ENCODE measurements at places on chromosomes 4 and X.
A peak's percentile ranks its signal among the peaks of the same experiment; 100 is the strongest.

DNA sequence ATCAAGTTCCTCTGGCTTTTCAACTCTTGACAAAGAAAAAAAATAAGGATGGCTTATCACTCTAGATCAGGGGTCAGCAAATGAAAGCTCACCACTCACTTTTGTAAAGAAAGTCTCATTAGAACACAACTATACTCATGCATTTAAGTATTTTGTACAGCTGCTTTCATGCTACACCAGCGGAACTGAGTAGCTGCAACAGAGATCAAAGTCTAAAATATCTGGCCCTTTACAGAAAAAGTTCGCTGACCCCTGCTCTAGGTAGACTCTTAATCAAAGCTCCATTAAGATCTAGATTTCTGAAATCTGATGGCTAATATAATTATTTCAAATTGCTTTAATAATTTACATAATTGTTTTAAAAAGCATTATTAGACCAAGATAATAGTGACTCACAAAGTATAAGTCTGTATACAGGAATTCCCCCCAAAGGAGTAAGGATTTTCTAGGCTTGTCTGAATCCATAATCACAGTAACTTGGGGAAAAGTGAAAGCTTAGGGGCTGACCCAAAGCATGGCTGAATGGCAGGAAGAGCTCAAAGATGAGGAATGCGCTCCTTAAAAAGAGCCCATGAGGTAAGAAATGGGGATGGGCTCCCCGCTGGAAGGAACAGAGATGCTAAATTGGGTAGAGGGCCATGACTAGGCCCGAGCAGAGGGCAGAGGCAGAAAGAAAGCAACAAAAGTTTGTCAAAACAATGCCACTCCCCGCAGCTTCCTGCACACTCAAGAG lies 140.3 kb downstream of the SH3KBP1 start:
- no peak for DNase-seq

DNA sequence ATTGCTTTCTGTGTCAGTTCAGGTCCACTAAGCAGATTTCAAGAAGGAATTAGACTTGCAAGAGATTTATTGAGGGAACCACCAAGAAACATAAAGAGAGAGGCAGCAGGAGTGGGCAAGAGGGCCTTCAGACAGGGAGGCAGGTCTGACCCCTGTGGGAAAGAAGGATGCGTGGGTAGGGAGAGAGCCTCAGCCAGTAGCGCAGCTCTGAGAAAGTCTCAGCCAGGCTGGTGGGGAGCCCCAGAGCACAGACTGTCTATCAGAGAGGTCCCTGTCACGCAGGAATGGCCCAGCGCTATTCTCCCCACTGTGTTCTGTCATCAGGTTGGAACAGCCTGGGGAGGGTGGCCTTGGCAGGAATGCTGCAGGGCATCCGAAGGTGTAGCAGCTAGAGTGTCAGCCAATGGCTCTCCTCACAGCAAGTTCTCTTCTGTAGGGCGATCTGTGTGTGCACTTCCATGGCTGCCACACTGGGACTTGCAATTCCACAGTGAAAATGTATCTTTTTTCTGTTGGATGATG lies 48.0 kb downstream of the OTC start:
- no peak for DNase-seq

GRCh38 chrX:9790866-9791265 lies 4.6 kb downstream of the SHROOM2 start:
- DNase-seq = no peak

GRCh38 chr4:15153662-15154061 lies 151.4 kb downstream of the CPEB2 start:
- DNase-seq = no peak

GRCh38 chrX:51889851-51890250 lies 3.6 kb upstream of the MAGED1 start:
- DNase-seq = no peak

DNA sequence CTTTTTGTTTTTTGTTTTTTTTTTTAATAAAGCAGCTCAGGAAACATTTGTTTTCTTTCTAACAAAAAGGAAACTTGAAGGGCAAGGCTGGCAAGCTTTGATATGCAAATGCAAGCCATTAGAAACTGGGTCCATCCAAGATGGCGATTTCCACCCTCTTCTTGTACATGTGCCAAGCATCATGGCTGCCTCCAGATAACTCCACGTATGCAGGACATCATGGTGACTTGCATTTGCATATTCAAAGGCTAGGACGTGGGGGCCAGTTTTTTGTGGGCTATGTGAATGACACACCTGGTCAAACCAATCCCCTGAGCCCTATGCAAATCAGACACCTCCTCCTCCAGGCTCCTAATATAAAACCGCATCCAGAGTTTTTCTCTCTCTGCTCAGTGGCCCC lies 692.6 kb downstream of the FAM133A start:
- DNase-seq = no peak

- DNase-seq = peak; percentile 14
Observed at GRCh38 chr4:83083925-83084475, 30.5 kb downstream of the PLAC8 start.

GRCh38 chrX:2385224-2385623 lies 115.6 kb downstream of the DHRSX start:
- DNase-seq = peak; percentile 87

DNA sequence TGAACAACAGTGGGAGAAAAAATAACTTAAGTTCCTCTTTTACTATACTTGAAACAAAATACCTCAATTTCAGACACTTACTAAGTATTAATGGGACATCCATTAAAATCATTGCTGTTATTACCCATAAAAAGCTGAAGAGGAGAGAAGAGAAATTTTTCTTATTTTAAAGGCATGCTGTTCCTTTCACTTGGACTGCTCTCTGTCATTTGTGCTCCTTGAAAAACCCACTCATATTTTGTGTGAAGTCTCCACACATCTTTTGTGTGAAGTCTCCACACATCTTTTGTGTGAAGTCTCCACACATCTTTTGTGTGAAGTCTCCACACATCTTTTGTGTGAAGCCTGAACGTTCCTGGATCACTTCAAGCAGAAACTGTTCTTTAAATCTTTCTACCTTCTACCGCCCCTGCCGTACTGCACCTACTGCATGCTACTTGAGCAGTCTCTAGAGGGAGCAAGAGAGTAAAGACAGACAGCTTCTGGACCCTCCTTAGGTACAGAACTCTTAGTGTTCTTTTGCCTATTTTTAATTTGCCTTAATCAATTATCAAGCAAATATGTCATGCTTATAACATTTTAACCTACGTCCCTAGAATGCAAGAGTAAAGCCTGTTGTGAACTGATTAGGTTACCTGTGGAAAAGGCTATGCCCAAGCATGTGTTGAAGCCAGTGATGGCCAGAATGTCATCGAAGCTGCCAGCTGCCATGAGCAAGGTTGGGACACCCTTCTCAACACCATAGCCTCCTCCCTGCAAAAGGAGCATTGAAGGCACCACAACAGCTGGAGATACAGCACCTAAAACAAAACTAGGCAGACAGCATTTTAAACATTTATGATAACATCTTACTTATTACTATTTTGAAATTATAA lies 27.1 kb upstream of the SLC9B1 start:
- DNase-seq = no peak

DNA sequence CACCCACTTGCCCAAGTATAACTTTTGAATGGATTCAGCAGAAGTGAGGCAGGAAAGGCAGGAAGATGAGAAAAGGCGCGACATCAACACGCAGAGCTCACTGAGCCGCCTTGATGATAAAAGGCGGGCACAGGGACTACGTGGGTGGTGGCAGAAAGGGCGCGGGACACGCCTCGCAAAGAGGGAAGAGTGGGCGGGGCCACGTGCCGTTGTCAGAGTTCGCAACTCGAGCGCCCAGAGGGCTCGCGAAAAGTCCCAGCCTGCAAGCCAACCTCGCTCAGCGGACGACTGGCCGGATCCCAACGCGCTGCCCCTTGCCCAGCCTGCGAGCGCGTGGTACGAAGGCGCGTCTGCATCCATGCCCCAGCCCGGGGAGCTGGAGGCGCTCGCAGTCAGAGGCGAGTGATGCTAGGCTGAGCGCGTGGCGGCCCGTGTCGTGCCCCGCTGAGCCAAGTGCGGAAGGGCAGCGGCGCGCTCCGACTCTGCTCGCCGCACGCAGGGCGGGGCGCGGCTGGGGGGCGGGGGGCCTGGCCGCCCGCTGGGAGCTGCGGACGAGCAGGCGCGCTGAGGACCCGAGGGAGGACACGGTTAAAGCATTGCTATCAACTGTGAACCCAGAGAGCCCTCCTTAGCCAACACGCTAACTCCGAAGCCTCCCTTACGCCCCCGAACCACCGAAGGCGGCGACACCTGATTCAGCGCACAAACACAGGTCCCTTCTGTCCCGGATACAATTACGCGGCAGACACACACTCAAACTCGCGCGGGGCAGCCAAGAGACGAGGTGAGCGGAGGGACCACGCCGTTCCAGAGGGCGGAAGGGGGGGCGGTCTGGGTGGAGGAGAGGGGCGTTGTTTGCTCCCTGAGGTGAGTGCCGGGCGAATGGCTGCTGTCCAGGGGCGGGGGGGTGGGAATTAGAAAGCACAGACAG lies at the start of gene UGT8:
Gene UGT8 (plus strand): TSS at position 617 of the 931 bp plus-strand sequence. CDS start 24,074 bp downstream, outside the sequence.
- peak; percentile 82 for DNase-seq

GRCh38 chrX:47187106-47187677 lies 6.4 kb upstream of the UBA1 start:
- DNase-seq = peak; percentile 49

DNA sequence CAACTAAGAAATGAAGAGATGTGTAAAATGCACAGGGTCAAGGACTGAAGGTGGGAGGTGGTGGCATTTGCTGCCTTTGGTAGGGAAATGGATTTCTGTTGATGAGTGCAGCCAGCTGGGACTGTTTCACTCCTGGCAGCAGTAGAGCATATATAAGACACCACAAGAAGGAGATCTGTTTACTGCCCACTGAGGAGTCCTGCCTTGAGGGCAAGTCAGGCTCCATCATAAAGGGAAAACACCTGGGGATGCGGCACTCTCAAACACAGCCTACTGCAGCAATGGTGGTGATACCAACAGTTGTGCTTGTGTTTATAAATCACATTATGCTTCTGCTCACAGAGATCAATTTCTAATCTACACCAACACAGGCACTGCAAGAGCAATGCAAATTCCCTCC lies 222.1 kb downstream of the TACR3 start:
- no peak for DNase-seq

GRCh38 chrX:134416087-134416486 lies 43.9 kb upstream of the HPRT1 start:
- DNase-seq = no peak

DNA sequence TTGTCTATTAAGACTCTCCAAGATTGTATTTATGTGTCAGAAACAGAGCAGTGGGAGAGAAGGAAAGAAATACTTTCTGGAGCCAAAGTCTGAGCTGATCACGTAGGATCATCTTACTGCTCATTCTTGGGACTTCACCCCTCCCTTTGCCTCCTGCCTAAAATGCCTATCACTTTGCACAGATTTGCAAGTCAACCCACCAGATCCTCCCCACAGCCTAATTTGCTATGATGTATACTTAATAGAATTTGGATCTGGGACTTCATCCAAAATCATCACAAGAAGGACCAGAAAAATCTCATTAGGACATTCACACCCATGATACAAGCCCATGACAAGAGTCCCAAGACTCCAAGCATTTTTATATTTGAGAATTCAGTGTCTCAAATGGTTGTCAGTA lies 290.2 kb downstream of the FBXW7 start:
- no peak for DNase-seq

GRCh38 chr4:55795341-55795740 lies 24.2 kb upstream of the EXOC1L start:
- no peak for DNase-seq

DNA sequence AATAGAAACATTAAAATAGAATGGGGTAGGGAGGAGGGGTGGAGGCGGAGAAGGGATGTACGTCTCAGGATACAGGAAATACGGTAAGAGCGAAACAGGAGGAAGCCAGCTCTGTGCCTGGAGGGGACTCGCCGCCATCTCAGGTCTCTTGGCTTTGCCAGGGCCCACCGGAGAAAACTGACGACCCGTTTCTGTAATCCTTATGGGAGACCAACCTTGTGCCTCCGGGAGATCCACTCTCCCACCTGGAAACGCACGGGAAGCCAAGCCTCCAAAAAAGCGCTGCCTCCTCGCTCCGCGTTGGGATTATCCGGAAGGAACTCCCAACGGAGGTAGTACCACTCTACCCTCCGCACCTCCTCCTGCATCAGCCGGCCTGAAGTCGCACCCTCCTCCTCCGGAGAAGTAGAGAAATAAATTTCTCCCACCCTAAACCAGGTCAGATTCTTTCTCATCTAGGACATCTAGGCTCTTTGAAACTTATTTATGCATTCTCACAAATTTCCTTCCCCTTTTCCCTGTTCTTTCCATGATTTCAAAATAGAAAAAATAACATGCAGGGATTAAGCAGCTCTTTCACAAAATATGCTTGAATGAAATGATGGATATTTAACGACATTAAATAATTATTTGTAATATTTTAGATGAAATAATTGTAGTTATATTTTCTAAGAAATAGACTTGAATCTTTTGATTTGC lies at the start of gene NBDY:
Gene NBDY (plus strand): TSS at position 92 of the 699 bp plus-strand sequence. CDS start 111 bp downstream, at position 203.
- DNase-seq = peak; percentile 74

DNA sequence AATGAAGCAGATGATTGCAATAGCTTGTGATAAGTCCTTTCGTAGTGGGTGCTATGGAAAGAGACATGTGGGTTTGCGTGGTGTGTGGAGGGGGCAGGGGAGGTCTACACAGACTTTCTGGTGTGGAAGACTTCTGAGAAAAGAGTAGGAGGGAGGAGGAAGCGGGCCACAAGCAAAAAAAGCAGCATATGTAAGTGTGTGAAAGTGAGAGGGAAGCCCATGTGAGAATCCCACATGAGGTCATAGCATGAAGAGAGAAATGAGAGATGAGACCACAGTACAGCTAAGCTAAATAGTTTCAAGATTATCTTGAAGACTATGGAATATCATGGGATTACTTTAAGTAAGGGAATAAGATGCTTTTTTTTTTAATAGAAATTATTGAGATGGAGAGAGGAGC lies 2039.9 kb upstream of the TENM3 start:
- no peak for DNase-seq

DNA sequence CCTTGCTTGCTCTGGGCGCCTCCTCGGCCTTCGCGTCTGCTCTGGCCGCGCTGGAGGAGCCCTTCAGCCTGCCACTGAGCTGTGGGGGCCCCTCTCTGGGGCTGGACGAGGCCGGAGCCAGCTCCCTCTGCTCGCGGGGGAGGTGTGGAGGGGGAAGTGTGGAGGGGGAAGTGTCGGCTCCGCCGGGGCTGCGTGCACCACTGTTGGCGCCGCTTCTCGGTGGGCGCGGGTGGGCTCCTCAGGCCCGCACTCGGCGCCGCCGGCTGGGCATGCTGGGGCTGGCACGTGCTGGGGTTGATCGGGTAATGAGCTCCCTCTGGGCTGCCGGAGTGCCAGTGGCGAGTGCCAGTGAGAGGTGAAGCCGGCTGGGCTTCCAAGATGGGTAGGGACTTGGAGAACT lies 116.7 kb downstream of the CPXCR1 start:
- DNase-seq = no peak

DNA sequence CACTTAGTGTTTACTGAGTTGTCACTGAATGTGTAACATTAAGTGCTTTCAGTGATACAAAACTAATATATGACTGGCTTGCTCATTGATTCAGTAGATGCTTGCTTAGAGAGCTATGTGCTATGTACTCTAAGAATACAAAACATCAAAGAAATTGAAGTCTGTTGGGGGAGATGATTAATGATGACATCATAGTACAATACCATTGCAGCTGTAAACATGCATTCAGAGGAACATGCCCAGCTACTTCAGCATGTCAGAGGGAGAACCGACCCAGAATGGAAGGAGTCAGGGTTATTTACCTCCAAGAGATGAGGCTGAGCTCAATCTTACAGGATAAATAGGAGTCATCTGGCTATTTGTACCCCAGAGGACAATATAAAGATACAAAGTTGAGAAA lies 290.8 kb downstream of the TENM3 start:
- no peak for DNase-seq

- DNase-seq = peak; percentile 41
Observed at GRCh38 chr4:109077505-109077904, 225.0 kb downstream of the COL25A1 start.

Data from osteoblast (primary cell).